ENCODE measurements at places on chromosomes 13 and 19.

DNA sequence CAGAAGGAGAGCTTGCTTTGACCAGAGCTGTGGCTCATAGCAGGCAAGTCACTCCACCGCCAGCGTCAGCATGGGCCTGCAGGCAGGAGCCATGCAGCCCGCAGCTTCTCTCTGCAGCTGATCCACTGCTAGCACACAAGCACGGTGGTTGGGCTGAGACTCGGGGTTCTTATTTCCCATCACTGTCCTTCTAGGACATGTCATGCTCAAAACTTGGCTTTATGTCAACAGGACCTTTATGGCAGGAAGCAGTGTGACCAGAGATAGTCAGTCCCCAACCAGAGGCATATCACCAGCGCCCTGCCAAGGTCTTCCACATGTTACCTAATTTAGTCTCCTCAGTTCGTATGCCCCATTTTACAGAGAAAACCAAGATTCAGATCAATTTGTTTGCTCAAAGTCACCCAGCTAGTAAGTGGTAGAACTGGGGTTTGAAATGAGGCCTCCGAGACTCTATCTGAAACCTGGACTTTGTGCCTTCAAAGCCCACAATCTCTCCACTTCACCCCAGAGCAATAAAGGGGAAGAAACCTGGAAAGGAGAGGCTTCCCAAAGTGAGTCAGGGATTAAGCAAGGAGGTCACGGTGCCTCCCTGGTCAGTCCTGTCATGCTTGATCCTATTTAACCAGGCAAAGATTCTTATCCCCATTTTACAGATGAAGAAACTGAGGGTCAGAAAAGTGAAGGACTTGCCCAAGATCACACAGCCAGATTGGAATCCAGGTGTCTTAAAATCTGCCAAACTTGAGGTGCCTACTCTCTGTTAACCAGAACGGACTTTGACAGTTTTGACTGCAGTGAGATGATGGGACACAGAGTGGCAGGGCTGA is 5.1 kb downstream of the TMEM272 start:
- no peak for DNase-seq

DNA sequence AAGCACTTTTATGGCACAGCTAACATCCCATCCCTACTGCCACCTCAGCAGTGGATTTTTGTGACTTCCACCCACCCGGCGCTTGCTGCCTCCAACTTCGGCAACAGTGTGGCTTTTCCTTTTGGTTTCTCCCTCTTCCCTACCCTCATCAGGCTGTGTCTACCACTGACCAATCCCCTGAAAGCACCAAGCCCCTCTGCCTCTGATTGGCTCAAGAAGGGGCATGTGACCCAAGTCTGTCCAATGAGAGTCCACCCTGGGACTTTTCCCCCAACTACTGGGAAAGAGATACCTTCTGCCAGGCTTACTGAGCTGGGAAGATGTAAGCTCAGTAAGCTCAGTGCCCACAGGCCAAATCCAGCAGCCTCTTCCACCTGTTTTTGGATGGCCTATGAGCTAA is 5.8 kb downstream of the SMIM7 start:
- DNase-seq, result no peak

DNA sequence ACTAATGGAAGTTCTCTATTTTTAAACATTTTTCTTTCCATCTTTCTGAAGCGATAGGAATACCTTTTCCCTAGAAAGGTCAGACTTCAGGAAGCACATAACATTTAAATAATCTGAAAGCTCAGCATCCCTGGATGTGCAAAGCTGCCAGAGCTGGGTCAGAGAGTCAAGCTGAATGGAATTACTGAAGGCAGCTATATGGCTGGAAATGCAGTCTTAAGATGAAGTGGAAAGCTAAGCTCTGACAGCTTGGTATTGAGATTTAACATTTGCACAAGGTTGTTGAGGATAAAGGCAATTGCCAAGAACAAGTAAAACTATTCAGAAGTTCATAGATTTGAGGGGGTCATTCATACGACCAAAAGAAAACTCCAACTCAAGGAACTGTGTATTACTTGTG is 28.8 kb downstream of the HTR2A start:
- DNase-seq, result no peak

- no peak for DNase-seq
Measured at GRCh38 chr13:31131470-31131961, 30.2 kb downstream of the HSPH1 start.

DNA sequence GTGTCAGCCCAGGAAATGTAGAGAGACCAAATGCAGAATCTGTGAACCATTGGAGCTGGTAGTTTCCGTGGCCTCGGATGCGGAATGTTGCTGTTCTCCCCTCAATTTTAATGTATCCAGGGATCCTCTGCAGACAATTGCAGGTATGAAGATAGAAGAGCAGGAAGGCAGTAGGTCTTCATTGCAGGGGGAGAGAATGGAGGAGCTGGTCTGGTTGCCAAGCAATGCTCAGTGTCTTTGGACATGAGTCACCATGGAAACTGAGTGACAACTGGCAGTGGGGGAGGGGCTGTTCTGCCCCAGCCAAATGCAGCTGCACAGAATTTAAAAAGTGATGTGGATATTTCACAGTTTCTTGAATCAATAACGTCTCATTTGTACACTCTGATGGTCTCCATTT is 56.1 kb upstream of the ZNF835 start:
- DNase-seq, result no peak

- DNase-seq, result no peak
Measured at GRCh38 chr13:75715601-75716523, 79.7 kb downstream of the LMO7 start.

- no peak for DNase-seq
Measured at GRCh38 chr13:36344173-36344572, 2.0 kb downstream of the SPART start.

DNA sequence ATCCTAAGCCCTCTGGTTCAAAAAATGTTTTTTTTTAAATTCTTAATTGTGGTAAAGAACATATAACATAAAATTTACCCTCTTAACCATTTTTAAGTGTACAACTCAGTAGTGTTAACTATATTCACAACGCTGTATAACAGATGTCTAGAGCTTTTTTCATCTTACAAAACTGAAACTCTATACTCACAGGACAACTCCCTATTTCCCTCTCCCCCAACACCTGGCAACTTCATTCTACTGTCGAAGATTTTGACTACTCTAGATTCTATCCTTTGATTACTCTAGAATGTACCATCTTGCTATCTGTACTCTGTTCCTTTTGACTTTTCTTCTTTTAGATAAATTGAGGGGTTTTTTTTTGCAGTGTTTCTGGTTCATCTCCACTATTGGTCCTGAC is 200.4 kb downstream of the KLF12 start:
- no peak for DNase-seq

DNA sequence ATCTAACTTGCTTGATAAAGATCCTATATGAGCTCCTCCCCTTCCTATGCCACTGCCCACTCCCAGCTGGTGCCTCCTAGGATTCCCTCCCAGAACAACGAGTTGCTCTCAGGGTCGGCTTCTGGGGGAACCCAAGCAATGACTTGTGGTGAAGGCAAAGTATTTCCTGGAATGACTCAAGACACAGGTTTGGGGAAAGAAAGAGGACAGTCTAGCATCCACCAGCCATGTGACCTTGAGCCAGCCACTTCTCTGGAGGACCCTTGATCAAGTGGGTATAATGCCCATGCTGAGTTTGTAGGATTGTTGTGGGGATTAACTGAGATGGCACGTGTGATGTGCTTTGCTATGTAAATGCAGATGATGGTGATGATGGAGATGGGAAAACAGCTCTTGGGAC is 33.0 kb downstream of the MBD3L2B start:
- DNase-seq, result no peak

DNA sequence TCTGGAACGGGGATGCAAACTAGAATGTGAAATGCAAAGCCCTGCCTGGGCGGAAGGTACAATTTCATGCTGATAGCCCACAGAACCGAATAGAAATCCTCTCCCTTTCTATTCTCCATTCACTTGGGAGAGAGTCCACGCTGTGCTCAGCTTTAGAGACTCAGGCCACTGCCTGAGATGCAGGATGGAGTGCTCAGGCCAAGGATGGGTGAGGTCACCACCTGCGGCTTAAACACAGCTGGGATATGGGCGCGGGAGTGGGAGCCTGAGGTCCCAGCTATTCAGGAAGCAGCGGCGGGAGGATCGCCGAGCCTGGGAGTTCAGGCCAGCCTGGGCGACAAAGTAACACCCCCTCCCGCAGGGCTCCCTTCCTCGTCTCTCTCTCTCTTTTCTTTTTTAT is 446 bp upstream of the ZNF83 start:
- no peak for DNase-seq

DNA sequence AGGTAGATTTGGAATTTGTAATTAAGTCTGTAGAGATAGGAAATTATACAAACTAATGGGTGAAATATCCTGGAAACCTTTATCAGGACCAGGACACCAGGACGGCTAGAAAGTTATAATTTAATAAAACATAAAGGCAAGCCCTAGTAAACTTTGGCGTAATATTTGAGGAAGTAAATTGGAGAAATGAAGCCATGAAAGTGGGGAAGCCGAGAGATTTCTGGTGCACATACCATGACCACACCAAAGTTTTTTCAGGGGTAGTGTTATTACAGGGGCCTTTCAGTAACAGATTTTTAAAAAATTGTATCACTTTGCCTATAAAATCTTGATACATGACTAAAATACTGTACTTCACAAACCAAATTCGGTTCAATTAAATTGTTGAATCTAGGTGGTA is 54.7 kb upstream of the URAD start:
- no peak for DNase-seq

DNA sequence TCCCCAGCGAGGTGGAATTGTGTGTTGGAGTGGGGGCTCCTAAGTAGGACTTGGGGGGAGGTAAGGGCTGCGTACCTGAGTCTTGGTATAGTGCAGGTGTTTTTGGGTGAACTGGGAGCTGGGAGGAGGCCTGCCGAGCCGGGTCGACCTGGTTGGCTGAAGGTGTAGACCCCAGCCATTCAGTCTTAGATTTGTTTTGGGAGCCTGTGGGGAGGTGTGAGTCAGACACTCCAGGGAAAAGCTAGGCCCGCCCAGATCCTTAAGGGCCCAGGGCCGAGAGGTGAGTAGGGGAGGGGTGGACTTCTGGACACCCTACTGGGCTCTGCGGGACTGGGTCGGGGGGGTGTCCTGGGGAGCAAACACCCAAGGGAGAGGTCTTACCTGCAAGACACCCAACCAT is 935 bp downstream of the CRB3 start:
- no peak for DNase-seq

DNA sequence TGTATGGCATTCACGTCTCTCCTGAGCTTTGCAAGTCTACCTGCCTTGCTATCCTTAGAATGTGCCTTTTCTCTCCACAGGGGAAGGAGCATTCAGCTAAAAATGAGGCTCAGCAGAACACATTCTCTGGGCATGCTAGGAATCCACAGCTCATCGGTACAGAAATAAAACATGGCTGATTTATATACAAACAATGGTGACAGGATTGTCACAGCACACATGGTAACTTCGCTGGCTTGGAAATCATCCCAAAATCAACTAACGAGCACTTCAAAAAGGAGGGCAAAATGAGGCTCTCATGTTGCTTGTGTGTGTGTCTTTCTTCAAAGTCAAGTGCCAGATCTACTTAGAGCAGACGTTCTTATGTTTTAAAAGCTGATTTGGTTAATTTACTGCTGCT is 373.0 kb downstream of the FGF14 start:
- no peak for DNase-seq

DNA sequence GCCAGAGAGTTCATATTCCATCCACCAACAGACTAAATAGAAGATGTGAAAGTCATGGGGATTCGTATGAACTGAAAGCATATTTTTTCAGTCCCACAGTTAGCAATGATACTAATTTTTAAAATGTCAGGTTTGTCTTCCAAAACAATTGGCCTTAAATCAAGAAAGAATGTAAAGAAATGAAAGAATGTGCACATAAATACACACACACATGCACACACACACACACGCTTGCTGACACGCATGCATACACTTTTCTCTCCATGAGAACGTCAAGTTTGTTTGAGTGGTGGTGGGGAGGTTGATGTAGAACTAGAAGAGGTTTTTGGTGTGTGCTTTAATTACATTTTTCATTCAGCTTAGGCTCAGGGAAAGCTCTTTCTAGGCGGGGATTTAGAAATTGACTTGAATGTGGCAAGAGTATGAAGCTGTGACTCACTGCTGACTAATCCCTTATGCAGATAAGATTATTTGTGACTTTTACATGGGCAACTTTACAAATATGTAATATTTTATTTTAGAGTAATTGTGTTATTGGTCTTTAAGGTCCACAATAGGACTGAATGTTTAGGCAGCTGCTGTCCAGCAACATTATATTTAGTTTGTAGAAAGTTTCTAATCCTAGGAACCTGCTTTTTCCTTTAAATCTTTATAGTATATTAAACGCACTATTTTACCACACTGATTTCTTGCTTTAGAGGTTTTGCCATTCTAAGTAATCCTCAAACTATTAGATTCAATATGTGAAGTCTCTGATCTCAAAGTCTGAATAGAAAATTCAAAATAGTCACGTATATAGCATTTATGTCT is 18.8 kb downstream of the FLT1 start:
- DNase-seq, result no peak

- no peak for DNase-seq
Measured at GRCh38 chr13:29624997-29625396, 29.5 kb upstream of the SLC7A1 start.

- peak; percentile 13 for DNase-seq
Measured at GRCh38 chr13:79485014-79485811, 4.3 kb downstream of the NDFIP2 start.

DNA sequence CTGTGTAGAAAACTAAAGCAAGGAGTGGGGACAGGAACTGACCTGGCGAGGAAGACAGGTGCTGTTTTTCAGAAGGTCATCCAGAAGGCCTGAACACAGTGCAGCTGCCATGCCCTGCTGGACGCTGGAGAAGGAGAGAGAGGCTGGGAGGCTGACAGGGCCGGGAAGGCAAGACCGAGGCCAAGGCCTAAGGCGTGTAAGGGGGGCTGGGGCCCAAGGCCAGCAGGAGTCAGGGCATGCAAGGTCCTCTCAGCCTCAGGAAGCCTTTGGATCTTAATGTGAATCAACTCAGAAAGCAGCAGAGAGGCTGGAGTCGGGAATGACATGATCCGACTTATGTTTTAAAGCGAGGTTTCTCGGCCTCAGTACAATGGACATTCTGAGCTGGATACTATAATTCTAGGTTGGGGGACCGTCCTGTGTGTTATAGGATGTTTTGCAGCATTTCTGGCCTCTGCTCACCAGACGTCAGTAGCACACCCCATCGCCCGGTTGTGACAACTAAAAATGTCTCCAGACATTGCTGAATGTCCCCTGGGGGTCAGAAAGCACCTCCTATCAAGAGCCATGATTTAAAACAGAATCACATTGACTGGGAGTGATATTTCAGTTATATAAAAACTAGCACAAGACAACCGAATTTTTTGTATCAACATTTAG is 530.4 kb downstream of the MYO16 start:
- DNase-seq, result no peak

Measured in stimulated activated CD4-positive, alpha-beta T cell treated with anti-CD3 and anti-CD28 coated beads, Interleukin-4, amount 100 ng/mL, for 24 hours (primary cell).